ENCODE measurements at places on chromosomes 16 and 17.

GRCh38 chr17:62749926-62750325, 58.2 kb downstream of the MARCHF10 start:
- DNase-seq, result no peak

- no peak for DNase-seq
Measured at GRCh38 chr17:20611309-20611708, 31.8 kb downstream of the CDRT15L2 start.

DNA sequence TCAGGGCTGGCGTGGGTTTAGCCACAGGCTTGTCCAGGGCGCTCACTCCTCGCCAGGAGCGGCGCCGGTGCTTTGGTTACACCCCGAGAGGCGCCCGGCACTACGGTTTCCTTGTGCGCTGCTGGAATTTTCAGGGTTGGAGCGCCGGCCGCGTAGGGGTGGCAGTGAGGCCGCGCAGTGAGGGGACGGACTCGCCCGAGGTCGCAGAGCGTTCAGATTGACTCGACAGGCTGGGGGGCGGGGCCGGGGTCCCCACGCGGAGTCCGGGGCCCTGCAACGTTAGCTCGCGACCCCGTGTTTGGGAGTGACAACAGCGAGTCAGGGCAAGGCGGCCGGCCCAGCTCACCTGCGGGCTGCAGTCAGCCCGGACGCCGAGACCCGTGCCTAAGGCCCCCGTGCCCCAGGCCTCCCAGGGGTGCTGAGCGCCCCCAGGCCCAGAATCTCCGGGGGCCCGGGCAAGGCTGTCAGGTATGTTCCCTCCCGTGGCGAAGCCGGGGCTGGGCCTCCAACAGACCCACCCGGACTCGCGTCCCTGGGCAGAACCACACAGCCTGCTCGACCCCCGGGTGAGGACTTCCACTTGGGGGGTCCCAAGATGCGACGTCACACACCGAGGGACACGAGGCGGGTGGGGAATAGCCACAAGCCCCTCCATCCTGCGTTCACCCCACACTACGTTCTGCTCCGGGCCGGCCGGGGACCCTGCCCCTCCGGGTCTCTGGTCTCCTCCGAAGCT, 1.3 kb upstream of the ACTG1 start:
- peak; percentile 61 for DNase-seq

GRCh38 chr16:31081428-31082351, 7.1 kb downstream of the PRSS53 start:
- no peak for DNase-seq

- no peak for DNase-seq
Measured at GRCh38 chr17:50033316-50033715, 22.6 kb upstream of the ITGA3 start.

DNA sequence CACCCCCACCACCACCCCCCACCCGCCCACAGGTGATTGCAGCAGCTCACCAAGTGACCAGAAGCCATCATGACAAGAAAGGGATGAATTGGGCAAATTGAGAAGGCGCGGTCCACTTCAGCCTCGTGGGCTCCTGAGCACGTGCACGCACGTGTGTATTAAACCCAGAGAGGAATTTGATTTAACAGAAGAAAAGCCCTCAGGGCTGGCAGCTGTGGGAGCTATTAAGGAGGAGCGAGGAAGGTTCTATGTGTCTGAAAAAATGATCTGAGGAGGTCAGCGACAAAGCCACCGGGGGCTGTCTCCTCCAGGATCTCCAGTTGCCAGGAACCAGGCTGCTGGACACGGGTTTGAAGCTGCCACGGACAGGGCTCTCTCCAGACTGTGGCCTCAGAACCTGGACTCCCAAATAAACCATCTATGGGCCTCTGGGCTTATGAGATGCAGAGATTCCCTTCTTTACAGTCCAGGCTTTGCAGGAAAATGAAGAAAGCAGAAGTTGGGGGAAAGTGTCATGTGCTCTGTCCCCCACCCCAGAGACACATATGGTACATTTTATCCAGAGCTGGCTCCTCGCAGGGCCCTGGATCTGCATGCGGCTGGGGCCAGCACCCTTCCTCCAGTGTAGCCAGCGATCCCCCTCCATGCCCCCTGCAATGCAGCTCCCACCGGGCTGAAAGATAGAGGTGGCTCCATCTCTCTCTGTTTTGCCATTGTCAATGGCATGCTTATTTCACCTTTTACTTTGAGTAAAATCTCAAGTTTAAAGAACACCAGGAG, 219.7 kb upstream of the RPL38 start:
- DNase-seq, result no peak

- peak; percentile 49 for DNase-seq
Measured at GRCh38 chr17:41835800-41836549, at the start of gene NT5C3B. TSS of gene NT5C3B (minus strand) at chr17:41836232. CDS start at chr17:41836193, 39 bp downstream.

- peak; percentile 79 for DNase-seq
Measured at GRCh38 chr16:17173281-17173680, 297.5 kb downstream of the XYLT1 start.

DNA sequence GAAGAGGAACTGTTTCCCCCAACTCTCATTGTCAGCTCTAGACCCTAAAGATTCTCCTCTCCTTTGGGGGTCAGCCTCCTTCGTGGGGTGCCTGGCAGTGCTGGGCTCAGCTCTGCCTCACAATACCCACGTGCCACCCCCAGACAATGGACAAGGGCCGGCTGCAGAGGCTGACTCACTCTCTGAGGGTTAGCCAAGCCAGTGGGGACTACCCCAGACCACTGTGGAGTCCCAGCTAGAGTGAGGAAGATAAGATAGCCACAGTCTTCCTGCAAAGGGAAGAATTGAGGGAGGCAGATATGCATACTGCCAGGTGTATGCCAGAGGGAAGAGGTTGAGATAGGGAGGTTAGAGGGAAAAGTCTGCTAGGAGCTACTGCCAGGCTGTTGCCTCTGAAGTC, 13.5 kb upstream of the MTMR4 start:
- DNase-seq, result peak; percentile 33

DNA sequence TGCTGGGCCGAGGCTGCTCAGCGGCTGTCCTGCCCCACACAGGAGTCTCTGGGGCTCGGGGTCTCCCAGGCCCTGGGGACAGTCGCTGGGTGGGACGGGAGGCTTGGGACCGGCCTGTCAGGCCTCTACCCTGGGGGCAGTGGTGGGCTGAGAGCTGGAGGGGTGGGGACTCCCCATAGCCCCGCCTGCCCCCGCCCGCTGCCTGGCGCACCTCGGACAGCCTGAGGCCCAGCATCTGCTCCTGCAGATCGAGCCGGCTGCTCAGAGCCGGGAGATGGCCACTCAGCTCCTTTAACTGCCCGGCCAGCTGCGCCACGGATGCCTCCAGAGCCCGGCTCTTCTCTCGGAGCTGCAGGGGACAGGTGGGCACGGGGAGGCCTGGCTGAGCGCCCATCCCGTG, 6.7 kb downstream of the PERCC1 start:
- DNase-seq, result no peak

- peak; percentile 68 for DNase-seq
Measured at GRCh38 chr17:35795007-35795870, at the start of gene MMP28. TSS of gene MMP28 (minus strand) at chr17:35795641. CDS start at chr17:35795377, 264 bp downstream.

GRCh38 chr17:17774009-17774881, 62.5 kb downstream of the SREBF1 start:
- no peak for DNase-seq

- DNase-seq, result peak; percentile 79
Measured at GRCh38 chr16:87780385-87780989, 14.7 kb upstream of the KLHDC4 start.

GRCh38 chr16:50096791-50097190, 31.0 kb downstream of the HEATR3 start:
- no peak for DNase-seq

DNA sequence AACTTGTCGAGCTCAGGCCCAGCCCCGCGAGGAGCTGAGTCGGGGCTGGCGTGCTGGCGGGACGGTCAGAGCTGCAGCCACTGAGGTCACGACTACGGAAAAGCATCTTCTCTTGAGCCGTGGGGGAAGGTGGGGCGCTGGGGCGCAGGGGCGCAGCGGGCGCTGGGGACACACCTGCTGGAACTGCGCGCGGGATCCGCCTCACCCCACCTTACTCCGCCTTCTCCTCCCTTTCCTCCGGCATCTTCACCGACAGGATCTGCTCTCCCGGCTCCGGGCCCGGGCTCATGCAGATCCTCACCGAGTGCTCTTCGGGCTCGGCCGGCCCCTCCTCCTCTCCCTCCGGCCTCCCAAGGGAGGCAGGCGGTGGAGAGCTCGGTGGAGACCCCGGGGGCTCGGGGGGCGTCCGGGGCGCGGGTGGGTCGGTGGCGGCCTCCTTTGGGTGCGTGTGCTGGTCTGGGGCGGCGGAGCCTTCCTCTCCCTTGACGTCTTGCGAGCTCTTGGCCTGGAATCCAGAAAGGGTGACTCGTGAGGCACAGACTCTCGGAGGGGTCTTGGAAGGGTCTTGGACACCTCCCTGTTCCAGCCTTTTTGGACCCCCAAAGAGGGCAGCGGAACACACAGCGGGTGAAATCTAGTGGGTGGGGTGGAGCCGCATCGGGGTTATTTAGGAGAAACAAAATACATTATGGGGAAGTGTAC, 81.8 kb upstream of the KIFC3 start:
- no peak for DNase-seq
